ENCODE measurements at places on chromosomes 3 and 15.

GRCh38 chr3:45366290-45366689, 22.1 kb upstream of the LARS2 start:
- DNase-seq = no peak

DNA sequence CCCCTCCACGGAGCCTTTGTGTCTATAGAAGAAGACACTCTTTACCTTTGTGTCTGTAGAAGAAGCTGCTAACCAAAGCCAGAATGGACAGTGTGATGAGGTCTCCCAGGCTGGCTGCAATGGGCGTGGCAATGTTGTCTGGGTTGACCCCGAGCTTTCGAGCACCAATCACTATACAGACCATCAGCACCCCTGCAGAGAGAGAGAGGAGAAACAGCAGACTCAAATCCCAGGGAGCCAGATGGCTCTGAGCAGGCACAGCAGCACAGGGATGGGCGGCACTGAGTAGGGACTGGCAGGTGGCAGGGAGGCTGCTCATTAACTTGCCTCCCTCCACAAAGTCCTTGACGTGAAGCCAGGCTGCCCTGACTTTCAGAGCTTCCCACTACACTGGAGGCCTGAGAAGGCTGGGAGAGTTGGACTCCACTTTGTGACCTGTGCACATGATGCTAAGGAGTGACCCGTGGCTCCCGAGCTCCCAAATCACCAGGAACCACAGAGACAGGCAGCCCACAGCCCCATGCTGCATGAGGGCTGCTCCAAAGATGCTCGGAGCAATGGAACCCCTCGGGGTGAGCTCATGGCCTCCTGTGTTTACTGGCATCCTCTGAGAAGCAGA, 53.9 kb downstream of the ROPN1B start:
- DNase-seq = no peak

DNA sequence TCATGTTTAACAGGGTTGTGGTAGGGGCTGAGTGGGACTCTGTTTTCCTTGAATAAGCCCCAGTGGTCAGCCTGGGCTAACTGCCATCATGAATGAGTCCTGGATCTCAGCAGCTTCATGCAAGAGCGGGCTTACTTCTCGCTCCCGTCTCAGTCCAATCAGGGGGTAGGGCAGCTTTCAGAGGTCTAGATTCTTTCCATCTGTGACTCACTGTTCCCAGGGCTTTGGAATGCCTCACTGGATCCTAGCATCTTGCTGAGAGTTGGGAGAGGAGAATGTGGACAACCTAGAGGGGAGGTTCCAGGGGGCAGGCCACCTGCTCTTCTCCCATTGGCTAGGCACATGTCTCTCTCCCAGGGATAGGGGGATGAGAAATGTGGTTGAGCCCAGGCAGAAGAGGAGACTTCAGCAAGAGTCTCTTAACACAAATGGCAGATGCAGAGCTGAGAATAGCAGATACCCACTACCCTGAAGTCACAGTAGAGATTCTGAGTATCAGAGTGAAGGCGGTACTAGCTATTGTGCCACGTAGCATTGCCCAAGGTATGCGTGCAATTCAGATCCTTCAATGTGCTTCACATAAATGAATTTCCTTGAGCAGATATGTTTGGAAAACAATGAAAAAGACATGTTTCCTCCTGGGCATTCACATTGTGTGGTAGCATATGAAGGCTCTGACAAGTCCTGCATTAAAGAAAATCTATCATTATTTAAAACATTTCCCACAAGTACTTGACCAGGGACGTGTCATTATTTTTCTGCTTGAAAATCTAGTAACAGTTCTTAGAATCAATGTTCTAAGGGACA, 257.7 kb upstream of the PROK2 start:
- no peak for DNase-seq

- no peak for DNase-seq
Measured at GRCh38 chr15:65077291-65077980, 890 bp downstream of the KBTBD13 start.

GRCh38 chr15:88730751-88731150, 72.5 kb upstream of the ACAN start:
- no peak for DNase-seq

DNA sequence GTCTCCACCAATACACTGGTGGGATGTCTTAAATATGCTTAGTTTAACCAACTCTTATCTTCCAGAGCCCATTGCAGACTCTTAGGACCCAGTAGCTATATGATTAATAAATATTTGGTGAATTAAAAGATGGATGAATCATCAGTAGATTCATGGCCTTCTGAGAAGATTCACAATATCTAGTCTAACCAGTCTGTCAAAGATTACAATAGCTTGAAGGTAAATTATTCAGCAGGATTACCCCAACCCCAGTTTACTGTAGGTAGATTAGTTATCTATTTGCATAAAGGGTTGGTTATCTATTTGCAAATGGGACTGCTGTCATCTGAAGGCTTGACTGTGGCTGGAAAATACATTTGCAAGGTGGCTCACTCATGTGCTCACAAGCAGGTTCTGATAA, 239.4 kb upstream of the THRB start:
- DNase-seq = no peak

DNA sequence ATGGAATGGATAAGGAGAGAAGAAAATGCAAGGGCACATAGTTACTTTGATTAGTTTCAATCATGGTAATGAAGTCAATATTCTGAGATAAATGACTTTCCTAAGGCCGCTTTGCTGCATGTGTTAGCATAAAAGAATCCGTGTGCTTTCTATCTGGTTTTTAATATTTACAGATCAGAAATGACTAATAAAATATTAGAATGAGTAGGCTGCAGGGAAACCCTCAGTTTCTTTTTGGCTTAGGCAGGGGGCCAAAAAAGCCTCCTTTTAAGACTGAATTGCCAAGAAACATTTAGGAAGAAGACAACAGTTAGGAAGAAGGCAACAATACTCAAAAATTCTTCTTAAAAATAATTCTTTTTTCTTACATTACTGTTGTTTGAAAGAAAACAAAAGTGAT, 11.6 kb downstream of the NEK11 start:
- no peak for DNase-seq

DNA sequence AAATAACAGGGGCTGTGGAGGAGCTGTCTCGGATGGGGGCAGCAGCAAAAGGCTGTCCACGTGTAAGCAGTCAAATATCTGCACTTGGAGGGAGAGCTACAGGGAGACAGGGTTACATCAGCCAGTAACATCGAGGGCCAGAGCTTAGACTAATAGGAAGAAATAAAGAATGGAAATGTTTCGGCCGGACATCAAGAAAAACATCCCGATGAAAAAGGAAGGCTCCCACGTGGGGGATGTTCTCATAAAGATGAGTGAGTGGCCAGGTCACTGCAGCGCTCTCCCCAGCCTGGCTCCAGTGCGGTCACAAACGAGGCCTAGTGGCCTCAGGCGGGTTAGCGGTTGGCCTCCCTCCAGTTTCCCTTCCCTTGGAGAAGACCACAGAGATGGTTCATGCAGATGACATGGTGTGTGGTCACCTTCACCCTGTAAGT, 56.1 kb upstream of the WNT5A start:
- DNase-seq = no peak

GRCh38 chr3:32544894-32545293, 25.8 kb downstream of the DYNC1LI1 start:
- no peak for DNase-seq

GRCh38 chr3:94912656-94913055, 849.8 kb downstream of the NSUN3 start:
- DNase-seq = no peak

DNA sequence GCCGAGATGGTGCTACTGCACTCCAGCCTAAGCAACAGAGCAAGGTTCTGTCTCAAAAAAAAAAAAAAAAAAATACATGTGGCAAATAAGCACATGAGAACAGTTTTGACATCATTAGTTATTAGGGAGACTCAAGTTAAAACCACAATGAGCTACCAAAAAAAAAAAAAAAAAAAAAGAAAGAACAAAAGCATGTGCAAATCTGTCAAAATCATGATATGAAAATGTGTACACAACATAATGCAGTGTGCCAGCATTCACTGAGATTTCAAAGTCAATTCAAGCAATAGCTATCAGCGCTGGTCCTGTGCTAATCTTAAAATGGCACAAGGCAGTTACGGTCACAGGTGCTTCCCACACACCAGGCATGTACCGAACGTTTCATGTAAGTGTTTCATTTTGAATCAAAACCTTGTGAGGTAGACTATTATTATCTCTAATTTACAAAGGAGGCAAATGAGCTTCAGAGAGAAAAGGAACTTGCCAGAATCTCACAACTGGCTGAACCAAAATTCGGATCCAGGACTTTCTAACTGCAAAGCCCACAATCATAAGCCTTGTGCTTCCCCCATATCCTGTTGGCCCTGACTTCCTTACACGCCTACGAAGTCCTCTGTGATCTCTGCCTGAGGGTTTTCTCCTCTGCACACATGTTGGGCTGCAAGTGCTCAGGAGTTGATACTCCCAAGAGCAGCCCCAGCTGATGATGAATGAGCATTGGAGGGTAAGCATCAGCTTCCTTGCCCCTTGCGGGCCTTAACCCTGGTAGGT, 200.1 kb upstream of the PROK2 start:
- no peak for DNase-seq

DNA sequence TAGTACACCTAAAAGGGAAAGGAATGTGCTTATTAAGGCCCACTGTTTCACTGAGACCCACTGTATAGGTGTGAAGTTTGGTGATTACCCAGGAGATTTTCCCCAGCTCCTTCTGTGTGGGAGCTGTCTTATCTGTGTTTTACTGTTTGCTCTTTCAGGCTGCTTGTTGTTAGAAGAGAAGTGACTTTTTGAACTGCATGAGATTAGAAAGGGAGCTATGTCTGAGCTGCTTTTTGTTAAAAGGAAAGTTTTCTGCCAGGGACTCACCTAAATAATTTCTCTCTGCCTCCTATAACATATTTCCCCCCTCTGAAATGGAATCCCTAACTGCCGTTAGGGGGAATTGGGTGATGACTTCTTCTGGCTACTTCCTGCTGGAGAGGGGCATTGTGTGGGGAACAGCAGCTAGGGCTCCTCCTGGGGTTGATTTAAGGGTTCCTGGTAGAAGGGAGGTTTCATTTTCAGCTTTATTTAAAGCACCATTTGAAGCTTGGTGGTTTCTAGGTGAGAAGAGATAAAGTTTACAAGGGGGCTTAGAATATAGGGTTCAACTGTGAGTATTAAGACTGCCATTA, 77.1 kb upstream of the ATP11B start:
- DNase-seq = no peak

- DNase-seq = no peak
Measured at GRCh38 chr15:38823263-38823662, 258.6 kb upstream of the RASGRP1 start.

GRCh38 chr15:80423215-80423614, 19.0 kb downstream of the ARNT2 start:
- no peak for DNase-seq

All from LoVo (cell line).